ENCODE measurements at places on chromosomes 12 and 14.

DNA sequence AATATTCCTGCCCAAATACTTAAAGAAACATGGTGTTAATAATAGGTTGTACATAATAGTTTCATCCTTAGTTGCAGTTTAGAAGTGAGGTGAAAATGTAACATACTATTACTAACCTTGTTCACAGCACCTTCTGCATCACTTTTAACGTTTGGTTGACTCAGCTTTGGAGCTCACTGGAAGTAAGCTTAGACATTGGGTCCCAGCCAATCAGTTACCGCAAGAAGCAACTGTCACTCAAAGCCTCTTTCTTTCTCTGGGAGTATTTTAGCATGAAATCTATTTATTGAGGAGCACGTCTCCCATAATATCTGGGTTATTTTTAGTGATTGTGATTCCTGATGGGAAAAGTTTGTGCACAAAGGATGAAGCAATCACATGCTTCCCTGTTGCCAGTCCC, 472.6 kb downstream of the SNAPC1 start:
- DNase-seq = no peak

- DNase-seq = no peak
Observed at GRCh38 chr12:123948796-123949769, 23.5 kb downstream of the CCDC92 start.

- DNase-seq = no peak
Observed at GRCh38 chr14:72751276-72752033, 142.4 kb downstream of the DPF3 start.

GRCh38 chr14:69152902-69153151, at the start of gene DCAF5:
Gene DCAF5, minus strand, starts transcription at chr14:69153119. Its CDS starts 141 bp downstream, at chr14:69152978.
- DNase-seq = peak; percentile 95

- DNase-seq = no peak
Observed at GRCh38 chr12:24075650-24076049, 126.2 kb upstream of the SOX5 start.

GRCh38 chr14:75615200-75615599, 36.8 kb downstream of the FLVCR2 start:
- no peak for DNase-seq

DNA sequence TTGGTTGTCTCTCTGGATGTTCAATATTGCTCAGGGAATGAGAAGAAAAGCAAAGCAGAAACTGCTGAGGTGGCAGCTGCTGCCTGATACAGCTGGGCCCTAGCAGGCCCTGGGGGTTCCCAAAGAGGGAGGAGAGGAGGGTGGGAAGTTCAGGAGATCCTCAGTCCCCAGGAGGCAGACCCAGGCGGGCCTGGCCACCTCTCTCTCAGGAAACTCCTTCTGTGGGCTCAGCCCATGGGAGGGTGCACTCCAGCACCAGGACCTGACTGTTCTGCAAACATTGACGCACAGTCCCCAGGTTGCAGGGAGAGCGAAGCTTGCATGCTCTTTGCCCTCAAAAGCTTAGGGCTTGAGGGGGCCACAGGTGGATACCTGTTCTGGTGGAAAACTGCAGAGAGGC, 29.6 kb downstream of the IRF2BPL start:
- DNase-seq = no peak

- DNase-seq = no peak
Observed at GRCh38 chr14:97457575-97458085, 660.4 kb downstream of the VRK1 start.

- DNase-seq = no peak
Observed at GRCh38 chr14:53346988-53347387, 193.9 kb upstream of the DDHD1 start.

GRCh38 chr14:64990296-64990695, 3.6 kb downstream of the FNTB start:
- DNase-seq = no peak

DNA sequence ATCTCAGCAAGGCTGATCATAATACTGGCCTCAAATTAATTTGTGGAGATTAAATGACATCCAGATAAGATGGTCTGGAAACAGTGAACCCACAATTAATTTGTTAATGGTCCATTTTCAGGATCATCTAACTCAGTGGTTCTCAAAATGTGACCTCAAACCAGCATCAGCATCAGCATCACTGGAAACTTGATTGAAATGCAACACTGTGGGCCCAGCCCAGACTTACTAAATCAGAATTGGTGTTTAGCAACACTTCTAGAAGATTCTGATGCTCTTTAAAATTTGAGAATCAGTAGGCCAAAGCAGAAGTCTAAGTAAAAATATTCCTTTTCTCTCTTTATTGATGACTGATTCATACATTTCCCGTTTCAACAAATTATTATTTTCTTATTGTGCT, 10.7 kb upstream of the KRT82 start:
- no peak for DNase-seq

GRCh38 chr14:52021957-52022600, 32.7 kb downstream of the RTRAF start:
- DNase-seq = no peak

DNA sequence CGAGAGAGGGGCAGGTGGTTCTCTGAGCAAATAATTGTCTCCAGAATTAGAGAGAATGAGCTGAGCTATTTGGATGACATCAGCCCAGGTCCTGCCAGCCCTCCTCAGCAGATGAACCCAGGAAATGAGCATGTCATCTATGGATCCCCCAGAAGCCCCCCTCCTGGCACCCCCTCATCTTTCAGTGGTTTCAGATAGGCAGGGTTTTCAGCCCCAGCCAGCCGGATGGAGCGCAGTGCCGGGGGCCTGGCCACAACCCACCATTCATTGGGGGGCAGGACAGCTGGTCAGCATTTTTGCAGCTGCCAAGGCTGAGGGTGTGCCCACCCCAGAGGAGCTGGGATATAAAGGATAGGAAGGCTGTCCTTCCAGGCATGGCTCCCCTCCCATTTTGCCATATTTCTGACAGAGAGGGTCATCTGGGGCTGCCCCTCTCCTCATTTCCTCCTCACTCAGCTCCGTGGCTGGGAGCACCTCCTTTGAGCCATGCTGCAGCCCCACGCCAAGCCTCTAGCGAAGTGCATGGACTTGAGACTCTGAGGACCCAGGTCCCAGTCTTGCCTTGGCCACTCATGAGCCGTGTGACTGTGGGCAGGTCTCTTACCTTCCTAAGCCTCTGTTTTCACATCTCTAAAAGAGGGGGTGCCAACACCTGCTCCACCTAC, 6.0 kb upstream of the KRT71 start:
- DNase-seq = no peak

GRCh38 chr14:102955636-102956408, 33.4 kb downstream of the AMN start:
- DNase-seq = no peak

- DNase-seq = no peak
Observed at GRCh38 chr14:105328678-105329390, 14.3 kb downstream of the PACS2 start.

DNA sequence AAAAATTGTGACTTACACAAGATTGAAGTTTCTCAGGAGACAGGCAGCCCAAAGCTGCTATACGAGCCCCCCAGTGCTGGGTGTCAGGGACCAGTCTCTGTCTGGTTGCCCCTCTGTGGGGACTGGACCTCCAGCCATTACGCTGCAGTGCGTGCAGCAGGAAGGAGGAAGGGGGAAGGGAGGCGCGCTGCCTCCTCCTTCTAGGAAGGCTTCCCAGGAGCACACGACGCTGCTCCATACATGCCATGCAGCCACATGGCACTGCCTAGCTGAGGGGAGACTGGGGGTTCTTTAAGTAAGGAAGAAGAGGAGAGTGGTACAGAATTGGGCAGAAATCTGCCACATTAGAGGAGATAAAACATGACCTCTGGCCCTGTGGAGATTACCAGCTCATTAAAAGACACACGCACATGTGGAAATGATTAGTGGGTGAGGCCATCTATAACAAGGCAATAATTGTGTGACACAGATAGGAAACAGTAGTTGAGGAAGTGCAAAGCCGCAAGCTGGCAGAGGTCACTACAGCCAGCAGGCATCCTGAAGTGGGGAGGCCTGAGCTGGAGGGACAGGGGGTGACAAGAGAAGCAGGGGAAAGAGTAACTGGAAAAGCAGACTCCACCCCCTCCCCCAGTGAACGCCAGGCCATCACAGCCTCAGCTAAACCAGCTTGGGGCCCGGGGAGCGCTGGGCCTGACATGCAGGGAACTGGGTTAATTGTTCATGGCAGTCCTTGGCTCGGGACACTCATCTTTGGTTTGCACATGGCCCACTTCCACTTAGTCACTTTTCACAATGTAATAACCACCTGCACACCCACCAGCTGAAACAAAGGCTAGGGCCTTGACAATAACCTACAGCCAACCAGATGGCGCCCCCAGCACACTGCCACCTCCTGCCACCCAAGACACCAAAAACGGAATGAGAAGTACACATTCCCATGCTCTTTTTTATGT, 39.6 kb downstream of the CCDC88C start:
- DNase-seq = no peak

DNA sequence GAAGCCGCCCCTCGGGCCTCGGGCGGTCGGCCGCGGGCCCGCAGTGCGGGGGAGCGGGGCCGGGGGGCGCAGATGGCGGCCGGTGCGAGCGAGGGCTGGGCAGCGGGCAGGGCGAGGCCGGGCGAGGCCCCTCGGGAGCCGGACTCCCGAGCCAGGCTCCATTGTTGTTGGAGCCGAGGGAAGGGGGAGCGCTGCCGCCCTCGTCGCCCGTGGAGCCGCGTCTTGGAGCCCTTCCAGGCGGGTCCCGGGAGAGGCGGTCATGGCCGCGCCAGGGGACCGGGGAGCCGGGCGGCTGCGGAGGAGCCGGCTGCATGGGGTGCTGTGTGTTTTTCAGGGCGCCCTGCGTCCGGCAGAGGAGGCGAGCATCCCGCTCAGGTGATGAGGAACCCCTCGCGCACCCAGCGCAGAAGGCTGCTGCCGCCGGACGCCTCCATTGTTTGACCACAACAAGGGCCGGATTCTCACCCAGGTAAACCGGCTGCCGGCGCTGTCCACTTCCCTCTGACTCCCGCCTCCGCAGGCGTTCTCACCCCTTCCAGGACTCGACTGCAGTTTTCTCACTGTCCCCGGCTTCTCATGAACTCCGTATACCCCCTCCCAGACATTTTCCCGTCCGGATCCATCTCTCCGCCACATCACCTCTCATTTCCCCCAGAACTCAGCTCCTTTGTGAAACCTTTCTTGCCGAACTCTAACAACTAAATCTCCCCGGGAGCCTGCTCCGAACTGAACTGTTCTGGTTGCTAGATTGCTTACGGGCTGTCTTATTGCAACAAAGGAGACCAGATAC, 732 bp downstream of the ZNF664 start:
- DNase-seq = peak; percentile 27

DNA sequence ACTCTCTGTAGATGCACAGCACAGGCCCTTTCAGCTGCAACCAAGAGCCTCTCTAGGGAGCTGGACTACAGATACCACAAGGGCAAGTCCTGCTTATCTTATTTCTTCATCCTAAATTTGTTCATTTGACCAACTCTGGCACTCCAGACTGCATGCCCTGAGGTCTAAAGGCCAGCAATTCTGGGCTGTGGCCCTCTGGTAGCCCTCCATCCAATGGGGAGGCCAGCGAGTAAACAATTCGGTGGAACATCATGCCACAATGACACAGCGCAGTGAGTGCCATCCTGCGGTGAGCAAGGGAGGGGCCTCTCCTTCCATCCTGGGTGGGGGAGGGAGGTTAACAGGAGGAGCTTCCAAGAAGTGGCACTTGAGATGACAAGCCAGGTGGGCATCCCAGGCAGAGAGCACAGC, 652 bp upstream of the SELPLG start:
- peak; percentile 91 for DNase-seq

DNA sequence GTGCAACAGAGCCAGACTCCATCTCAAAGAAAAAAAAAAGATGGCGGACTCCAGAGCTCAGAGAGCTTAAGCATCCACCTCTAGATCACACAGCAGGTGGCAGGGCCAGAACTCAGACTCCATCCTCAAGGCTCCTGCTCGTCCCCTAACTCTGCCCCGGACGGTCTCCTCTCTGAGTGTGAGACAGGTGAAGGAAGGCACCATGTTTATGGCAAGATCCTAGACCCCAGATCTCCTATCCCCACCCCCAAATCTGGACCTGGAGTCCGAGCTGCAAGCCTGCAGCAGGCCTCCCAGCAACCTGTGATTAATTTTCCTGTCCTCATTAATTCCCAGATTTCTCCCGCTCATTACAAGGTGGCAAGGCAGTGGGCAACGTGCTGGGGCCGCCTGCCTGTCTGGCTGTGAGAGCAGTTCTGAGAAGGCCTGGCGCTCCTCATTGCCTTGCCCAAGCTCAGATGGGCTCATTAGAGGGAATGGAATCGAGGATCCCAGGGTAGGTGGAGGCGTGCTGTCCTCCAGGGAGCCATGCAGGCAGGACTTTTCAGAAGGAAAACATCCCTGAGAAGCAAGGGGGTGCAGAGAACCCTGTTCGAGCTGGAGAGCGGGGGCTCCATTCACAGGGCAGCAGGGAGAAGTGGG, 296.6 kb upstream of the RTL1 start:
- no peak for DNase-seq

DNA sequence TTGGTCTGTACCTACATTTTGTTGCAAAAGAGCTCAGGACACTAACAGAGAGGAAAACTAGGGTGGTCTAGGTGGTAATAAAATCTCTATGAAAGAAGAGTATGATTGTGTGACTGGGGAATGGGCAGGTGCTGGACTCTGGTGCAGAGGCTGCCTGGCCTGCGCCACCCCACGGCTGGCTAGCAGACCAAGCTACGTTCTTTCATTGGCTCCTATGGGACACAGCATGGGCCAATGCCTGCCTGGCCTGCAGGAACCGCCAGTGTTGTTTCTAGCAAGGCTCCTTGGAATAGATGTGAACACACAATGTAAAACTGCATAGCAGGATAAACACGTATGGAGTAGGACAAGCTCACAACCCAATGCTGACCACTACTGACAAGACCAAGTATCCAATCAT, 51.7 kb upstream of the CORO1C start:
- no peak for DNase-seq

GRCh38 chr12:113114447-113115178, 20.9 kb downstream of the RASAL1 start:
- no peak for DNase-seq

- no peak for DNase-seq
Observed at GRCh38 chr12:16602412-16602811, 3.5 kb downstream of the LMO3 start.

DNA sequence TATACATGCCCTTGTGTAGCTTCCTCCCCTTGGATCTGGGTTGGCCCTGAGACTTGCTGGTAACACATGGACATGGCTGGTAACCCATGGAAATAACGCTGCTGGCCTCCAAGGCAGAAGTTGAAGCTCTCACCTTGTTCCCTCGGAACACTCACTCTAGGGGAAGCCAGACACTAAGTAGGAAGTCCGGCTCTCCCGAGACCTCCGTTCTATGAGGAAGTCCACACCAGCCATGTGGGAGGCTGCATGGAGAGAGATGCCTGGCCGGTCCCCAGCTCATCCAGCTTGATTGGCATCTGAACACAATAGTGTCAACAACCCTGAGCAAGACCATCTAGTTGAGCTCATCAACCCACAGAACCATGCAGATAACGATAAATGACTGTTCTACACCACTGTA, 39.7 kb upstream of the VRK1 start:
- no peak for DNase-seq

Data from DND-41 (cell line).